ENCODE measurements at places on chromosomes 7 and 10.

DNA sequence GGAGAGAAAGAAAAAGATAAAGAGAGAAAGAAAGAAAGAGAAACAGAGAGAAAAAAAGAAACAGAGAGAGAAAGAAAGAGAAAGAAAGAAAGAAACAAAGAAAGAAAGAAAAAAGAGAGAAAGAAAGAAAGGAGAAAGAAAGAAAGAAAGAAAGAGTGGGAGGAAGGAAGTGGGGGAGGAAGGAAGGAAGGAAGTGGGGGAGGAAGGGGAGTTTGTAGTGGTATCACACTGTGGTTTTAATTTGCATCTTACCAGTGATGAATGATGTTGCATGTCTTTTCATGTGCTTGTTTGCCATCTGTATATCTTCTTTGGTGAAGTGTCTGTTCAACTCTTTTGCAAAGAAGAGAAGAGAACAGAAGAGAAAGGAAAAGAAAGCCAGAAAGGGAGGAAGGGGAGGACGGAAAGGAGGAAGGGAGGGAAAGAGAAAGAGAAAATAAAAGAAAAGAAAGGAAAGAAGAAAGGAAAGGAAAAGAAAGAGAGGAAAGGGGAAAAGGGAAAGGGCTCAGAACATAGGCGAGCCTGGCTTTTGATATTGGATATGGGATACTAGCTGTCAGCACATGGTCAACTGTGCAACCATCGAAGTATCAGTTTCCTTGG lies 79.2 kb upstream of the FRMD4A start:
- no peak for DNase-seq

GRCh38 chr7:128030654-128031611 lies at the start of gene LRRC4:
Gene LRRC4 (minus strand): TSS chr7:128031437. CDS start chr7:128030640, 797 bp downstream.
- DNase-seq, result no peak

DNA sequence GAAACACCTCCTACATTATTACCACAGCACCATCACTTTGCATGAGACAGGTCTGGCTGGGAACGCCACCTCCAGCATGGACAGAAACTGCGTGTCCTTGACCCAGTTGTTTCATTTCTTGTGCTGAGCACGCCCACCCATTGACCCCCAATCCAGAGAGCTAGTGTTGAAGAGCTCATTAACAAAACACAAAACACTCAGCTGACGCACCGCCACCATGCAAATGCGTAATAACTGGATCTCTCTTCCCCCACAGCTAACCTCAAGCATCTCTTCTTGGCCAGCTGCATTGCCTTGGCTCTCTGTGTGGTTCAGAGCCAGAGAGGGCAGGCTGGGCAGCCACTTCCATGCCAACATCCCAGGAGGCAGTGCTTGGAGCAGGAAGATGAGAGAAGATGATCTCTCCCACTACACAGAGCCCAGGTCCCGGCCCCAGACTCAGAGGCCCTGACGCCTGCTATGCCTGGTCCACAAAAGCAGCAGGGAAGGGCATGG lies 173.5 kb downstream of the PLXNA4 start:
- DNase-seq, result no peak

- DNase-seq, result no peak
Observed at GRCh38 chr7:132526111-132526740, 50.0 kb downstream of the PLXNA4 start.

DNA sequence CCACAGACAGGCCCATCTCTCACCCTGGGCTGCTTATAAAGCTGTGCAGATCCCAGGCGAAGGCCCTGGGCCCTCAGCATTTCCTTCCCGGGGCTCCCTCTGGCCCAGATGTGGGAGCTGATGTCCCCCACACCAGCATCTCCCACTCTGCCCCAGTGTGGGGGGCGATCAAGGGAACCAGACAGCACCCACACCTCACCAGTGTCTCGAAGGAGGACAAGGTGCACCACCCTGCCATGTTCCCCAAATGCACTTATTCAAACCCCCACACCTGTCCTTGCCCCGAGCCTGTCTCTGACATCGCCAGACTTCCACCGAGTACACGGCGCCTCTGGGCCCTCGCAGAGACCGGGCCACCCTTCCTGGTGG lies 19.6 kb downstream of the DPYSL4 start:
- DNase-seq, result no peak

DNA sequence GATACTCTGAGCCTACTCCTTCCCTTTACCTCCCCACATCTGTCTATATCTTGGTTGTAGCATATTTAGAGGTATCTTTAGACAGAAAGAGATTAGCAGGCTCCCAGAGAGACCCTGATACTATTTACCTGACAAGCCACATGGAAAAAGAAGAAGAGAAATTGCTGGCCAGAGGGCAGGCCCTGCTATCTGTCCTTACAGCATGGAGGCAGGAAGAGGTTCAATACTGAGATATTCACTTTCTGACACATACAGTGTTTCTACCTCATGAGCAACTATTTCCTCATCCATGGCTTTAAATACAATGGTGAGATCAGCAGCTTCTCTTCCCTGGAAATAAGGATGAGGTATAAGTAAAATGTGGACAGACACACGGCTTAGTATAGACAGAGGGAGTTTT lies 33.9 kb upstream of the TSPAN13 start:
- no peak for DNase-seq

DNA sequence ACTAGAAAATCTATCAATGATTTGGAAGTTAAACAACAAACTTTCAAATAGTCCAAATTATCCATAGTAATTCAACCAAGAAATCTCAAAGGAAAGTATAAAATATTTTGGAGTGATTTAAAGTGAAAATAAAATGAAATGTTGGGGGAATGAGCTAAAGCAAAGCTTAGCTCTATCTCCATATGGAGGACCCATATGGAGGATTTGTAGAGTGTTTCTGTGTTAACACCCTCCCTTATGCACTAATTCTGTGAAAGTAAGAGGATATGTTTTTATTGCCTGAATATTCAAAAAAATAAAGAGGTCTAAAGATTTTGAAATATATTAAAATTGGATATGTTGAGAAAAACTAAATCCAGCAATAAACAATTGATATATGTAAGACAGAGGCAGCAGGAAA lies 31.6 kb downstream of the CDC14C start:
- DNase-seq, result no peak

- no peak for DNase-seq
Observed at GRCh38 chr7:92841192-92841591, 4.8 kb upstream of the CDK6 start.

- DNase-seq, result no peak
Observed at GRCh38 chr10:119509909-119510451, 32.5 kb downstream of the RGS10 start.

DNA sequence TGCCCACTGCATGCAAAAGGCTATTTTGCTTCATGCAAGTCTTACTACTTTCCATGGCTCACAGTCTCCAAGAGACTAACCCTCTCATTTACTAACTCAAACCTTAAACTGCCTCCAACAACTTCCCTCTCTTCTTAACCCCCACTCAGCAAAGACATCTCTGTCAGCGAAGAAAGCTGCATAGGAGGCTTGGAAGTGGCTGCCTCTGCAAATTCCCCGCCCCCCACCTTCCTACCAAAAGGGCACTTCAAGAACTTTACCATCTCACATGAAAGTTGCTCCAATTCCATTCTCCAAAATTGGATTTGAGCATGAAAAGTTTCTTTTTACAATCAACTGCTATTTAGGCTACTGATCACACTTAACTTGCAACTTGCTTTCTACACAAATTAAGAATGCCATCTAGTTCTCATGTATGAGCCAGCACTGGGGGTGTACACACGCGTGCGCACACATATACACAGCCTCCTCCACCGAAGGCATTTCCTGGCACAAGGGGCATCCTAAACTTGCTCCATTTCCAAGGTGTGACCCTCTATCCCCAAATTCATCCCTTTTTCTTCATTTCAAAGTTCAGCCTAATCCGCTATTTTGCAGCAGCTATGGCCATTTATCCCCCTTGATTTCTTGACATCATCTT lies 1.8 kb downstream of the CCDC6 start:
- DNase-seq, result no peak

GRCh38 chr7:85328456-85328998 lies 141.7 kb upstream of the SEMA3D start:
- DNase-seq, result no peak

DNA sequence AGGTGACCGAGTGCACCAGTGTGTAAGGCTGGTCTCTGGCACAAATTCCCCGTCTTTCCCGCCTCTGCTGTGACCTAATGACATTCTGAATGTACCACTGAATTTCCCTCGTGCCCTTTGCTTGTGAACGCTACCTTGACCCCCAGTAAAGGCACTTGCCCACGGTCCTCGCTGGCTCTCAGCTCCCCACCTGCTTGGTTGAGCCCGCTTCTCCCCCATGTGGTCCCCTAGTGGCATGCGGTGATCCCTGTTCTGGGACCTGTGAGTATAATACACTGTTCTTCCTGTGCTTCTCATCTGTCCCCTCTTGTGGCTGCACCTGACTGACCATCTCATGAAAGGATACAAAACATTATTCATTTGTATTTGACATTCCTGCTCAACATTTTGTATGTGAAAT lies 495.7 kb downstream of the INHBA start:
- DNase-seq, result no peak

All from NCI-H1694 treated with DMSO at 0.1 percent for 48 hours (cell line).